ENCODE measurements at places on chromosomes 1 and 21.
A peak's percentile ranks its signal among the peaks of the same experiment; 100 is the strongest.

DNA sequence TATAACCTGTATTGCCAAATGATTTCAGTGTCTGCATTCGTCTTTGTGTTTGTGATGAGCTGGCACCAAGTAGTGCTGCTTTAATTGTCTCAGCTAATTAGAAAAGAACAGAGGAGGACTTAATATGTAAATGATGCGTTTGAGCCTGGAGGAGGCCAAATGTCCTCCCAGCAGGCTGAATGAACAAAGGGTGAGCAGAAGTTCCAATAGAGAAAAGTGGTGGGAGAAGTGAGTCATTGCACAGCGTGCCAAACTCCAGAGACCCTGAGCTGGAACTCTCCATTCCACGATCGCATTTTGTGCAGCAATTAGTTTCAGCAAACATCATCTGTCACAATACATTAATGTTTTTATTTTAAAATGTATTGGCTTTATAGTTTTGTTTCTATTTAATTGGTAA is 17.9 kb downstream of the ETV3L start:
- no peak for DNase-seq

DNA sequence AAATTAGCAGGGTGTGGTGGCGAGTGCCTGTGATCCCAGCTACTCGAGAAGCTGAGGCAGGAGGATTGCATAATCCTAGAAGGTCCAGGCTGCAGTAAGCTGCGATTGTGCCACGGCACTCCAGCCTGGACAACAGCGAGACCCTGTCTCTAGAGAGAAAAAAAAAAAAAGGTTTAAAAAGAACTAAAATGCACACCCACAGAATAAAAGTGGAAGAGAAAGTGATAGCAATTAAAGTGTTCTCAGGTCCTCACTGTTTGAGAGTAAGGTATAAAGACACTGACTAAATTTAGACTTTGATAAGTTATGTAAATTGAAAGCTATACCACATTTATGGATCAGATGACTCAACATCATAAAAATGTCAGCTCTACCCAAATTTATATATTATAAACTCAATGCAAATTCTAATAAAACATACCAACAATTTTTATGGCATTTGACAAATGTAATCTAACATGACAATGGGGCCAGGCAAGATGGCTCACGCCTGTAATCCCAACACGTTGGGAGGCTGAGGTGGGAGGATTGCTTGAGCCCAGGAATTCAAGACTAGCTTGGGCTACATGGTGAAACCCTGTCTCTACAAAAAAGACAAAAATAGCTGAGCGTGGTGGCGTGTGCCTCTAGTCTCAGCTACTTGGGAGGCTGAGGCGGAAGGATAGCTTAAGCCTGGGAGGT is 11.8 kb downstream of the ZBTB17 start:
- DNase-seq = peak; percentile 53

- DNase-seq = no peak
Observed at GRCh38 chr1:64929221-64929620, 37.1 kb downstream of the JAK1 start.

- DNase-seq = peak; percentile 32
Observed at GRCh38 chr1:92833840-92834239, 2.0 kb downstream of the RPL5 start.

- DNase-seq = no peak
Observed at GRCh38 chr1:47443530-47444296, 5.9 kb downstream of the FOXD2 start.

- DNase-seq = peak; percentile 30
Observed at GRCh38 chr1:173222149-173223030, 15.3 kb upstream of the TNFSF4 start.

DNA sequence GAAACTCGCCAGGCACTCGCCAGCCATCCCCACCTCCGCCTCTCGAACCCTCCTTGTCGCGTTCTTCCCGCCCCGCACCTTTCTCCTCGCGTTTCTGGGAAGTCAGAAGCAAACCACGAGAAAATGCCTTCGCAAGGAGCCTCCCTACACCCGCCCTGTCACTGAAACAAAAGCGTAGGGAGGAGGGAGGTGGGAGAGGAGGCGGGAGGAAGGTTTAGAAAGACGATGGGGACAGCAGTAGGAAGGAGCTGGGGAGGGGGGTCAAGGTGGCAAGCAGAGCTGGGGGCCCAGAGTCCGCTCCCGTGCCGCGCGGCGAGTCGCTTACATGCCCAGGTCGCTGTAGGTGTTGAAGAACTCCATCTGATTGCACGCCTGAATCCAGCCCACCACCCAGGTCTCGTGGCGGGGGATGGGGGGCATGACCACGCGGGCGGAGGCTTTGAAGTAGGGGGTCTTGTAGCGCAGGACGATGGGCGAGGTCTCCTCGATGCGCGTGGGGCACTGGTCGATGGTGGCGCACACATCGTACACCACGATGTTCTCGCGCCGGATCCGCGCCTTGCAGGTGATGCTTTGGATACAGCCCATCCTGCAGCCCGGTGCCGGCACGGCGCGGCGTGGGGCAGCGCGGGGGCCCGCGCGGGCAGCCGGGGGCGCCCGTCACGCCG is 1.0 kb downstream of the FAM78B start:
- DNase-seq = no peak

DNA sequence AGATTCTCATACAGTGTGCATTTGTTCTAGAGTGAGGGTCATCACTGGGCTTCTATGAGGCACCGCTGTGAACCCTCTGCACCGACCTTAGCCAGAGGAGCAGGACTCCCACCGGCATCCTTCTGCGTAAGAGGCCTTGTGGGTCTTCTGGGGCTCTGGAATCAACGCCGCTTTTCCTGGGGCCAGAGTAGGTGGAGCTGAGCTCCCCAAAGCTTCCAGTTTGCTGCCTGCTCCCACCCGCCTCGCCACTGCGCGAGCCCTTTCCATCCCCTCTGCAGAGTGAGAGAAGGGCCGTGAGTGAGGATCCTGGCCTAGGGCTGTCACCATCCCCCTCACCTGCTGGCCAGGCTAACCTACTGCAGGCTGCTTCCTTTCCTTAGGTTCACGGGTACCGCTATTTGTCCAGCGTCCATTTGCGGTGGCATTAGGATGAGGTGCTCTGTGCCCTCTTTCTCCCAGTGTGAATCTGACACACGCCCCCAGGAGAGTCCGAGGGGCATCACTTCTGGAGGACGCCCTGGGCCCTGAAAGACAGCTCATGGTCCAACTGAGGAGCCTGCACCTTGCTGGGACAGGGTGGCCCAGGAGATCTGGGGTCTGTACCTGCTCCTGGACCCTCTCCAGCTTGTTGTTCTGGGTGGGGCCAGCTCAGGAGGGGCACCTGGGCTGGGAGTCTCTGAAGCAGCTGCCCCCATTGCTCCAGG is 36.2 kb downstream of the UMODL1 start:
- DNase-seq = no peak

- no peak for DNase-seq
Observed at GRCh38 chr1:119068427-119068826, 72.0 kb downstream of the WARS2 start.

- no peak for DNase-seq
Observed at GRCh38 chr1:152165286-152166077, 6.5 kb upstream of the RPTN start.

- no peak for DNase-seq
Observed at GRCh38 chr21:29085106-29085752, 11.8 kb upstream of the CCT8 start.

- DNase-seq = no peak
Observed at GRCh38 chr1:18536356-18536755, 55.6 kb downstream of the KLHDC7A start.

GRCh38 chr1:1176931-1177330 is 3.3 kb downstream of the TTLL10 start:
- no peak for DNase-seq

- no peak for DNase-seq
Observed at GRCh38 chr1:154320882-154321608, at the start of gene AQP10. Gene AQP10, plus strand, starts transcription at chr1:154321093. Its CDS starts 63 bp downstream, at chr1:154321156.

Measured in activated CD4-positive, alpha-beta T cell treated with anti-CD3 and anti-CD28 coated beads, Interleukin-10, Interleukin-2, amounts not matched to agents 100 ng/mL and 50 ng/mL, durations not matched to agents 16 hours and 8 hours (primary cell).